Kidney epithelial cell (primary cell): ENCODE measurements at places on chromosomes 12 and 14.

DNA sequence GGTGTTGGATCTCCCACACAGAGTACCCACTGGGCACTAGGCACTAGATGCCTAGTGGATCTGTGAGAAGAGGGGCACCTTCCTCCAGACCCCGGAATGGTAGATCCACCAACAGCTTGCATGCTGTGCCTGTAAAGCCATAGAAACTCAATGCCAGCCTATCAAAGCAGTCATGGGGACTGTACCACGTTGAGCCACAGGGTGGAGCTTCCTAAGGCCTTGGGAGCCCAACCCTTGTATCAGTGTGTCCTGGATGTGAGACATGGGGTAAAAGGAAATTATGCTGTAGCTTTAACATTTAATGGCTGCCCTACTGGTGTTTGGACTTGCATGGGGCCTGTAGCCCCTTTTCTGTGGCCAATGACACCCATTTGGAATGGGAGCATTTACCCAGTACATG is 1024.9 kb downstream of the TMEM121 start:
- DNase-seq = no peak

DNA sequence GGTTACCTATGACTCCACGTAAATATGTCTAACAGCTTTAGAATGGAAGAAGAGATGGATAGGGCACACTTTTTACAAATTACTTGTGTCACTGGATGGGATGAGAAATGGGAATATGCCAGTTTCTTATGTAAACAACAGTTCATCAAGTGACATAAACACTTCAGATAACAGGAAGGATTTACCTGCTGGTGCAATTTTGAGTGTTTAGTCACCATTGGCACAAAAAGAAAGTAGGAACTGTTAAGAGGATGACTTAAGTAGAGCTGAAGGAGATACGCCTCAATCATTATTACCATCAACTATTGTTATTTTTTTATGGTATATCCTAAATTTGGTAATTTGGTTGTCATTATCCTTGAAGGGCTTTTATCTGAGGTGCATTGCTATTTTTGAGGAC is 83.2 kb downstream of the RMST start:
- DNase-seq = no peak

GRCh38 chr14:77084985-77085384 is 13.1 kb upstream of the CIPC start:
- no peak for DNase-seq

DNA sequence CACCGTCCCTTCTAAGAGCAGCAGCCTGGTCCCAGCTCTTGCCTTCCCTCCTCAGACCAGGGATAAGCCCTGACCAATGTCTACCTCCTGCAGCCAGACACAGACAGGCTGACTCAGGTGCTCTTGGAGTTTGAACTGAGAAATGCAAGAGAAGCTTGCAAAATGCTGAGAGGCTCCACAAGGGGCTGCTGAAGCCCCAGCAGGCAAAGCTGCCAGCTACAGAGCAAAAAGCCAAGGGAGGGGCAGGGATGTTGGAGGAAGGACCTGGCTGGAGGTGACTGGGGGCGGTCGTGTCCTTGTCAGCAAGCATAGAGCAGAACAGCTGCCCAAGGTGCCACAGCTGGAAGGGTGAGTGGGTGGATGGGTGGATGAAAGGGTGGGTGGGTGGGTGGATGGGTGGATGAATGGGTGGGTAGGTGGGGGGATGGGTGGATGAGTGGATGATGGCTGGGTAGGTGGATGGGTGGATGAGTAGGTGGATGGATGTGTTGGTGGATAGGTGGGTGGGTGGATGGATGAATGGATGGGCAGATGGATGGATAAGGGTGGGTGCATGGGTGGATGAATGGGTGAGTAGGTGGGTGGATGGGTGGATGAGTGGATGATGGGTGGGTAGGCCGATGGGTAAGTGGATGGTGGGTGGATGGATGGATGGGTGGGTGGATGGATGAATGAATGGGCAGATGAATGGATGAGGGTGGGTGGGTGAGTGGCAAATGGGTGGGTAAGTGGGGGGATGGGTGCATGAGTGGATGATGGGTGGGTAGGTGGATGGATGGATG is 4.0 kb upstream of the INF2 start:
- DNase-seq = no peak

DNA sequence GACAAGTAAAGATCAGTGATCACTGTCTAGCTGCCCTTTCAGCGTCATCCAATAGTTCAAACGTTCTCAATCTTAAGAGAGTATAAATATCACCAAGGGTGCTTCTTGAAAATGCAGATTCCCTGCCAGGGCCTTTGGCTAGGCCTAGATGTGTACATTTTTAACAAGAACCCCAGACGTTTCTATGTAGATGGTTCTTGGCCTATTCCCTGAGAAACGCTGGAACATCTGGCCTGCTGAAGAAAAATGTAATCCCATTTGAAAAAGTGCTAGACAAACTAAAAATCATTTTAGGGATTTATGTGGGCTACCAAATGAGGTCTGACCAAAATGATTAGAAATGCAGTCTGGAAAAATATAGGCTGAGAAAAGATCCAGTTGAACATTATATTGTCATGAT is 231.7 kb downstream of the ADAMTS20 start:
- DNase-seq = no peak

GRCh38 chr12:121260091-121260490 is 36.4 kb downstream of the CAMKK2 start:
- no peak for DNase-seq

DNA sequence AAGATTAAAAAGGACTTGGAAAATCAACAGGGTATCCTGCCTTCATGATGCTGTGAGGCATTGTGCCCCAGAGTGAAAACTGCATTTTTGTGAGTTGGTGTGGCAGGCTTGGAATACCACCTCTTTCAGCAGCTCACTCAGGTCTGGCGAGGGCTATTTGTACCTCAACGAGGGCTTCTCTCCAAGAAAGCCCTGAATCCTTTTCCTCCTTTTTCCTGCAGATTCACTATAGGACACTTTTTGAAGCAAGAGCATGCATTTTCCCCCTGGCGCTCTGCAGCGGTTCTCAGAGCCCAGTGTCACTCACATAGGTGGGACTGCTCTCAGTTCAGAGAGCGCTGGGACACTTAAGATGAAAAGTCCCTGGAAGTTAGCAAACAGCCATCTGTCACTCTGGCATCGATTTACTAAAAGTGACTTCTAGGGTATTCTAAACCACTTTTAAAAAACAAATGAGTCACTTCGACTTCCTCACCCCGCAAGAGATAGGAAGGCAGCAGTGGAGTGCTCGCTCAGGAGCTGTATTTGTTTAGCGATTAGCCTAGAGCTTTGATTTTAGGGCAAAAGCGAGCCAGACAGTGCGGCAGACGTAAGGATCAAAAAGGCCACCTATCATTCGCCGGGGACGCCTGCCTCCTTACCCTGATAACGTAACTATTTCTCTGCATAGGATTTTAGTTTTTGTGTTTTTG is 782 bp upstream of the LGR5 start:
- no peak for DNase-seq

GRCh38 chr14:73749706-73750530 is 35.7 kb upstream of the PNMA1 start:
- DNase-seq = no peak

DNA sequence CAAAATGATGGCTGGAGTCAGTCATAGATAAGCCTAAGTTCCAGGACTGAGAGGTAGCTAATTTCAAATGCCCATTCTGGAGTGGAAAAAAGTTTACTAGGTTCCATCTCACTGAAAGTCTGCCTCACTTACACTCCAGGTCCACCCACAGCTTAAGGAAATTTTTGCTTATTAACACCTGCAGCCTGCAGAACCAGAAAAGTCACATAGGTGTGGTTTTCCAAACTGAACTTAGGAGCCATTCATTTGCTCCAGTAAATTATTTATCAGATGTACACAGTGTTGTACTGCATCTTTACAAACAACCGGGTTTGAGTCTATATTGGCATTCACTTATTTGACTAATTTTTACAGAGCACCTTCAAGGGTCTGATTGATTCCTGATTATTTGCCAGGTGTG is 157.4 kb upstream of the ARID2 start:
- DNase-seq = no peak

DNA sequence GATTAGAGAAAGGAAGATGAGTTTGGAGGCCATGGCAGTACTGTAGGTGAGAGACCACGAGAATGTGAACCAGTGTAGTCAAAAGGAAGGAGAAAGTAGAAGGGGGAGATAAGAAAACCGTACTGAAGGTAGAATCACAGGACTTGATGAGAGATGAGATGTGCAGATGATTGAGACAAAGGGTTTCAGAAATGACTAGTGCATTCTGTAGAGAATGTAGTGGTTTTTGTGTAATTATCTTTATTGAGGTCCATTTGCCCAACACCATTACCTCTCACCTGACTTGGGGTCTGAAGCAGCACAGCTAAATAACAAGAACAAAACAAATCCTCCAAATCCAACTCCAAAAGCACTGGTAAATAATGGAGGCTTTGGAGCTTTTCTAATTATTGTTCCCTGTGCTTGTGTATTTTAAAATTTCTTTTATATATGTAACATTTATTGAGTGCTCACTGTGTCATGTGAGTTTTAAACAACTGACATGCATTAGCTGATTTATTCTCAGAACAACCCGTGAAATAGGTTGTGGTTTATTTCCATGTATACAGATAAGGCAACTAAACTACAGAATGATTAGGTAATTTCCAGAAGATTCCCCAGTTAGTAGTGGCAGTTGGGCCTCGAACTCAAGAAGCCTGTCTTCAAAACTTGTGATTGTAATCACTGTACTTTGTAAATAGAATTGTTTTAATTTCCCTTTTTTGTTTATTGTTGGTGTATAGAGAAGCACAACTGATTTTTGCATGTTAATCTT is 390.0 kb downstream of the AEBP2 start:
- DNase-seq = no peak

DNA sequence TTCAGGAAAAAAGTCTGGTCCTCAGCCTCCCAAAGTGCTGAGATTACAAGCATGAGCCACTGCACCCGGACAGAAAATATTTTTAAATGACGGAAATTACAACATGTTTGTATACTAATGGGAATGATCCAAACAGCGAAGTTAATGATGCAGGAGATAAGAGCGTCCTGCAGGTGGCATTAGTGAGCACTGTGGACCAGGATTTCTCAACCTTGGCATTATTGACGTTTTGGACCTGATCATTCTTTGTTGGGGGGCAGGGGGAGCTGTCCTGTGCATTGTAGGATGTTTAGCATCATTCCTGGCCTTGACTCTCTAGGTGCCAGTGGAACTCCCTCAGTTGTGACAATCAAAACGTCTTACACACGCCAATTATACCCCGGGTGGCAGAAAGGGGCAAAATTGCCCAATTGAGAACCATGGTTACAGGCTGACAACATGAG is 34.1 kb downstream of the SCFD1 start:
- DNase-seq = no peak

- no peak for DNase-seq
Observed at GRCh38 chr14:73427516-73428264, 30.7 kb downstream of the NUMB start.

DNA sequence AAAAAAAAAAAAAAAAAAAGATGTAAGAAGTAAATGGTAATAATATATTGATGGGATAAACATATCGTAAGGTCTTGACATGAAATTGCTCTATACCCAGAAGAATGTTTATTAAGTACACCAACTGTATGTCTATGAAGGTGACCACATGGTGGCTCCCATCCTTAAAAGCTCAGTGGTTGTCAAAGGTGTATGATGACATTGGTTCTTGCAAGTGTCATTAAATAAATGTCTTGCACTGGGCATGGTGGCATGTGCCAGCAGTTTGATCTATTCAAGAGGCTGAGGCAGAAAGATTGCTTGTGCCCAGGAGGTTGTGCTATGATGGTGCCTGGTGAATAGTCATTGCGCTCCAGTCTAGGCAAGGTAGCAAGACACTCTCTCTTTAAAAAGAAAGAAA is 10.4 kb downstream of the CCT2 start:
- no peak for DNase-seq

- no peak for DNase-seq
Observed at GRCh38 chr12:104182144-104182543, 33.4 kb upstream of the TXNRD1 start.

- peak; percentile 84 for DNase-seq
Observed at GRCh38 chr14:55107766-55108554, 21.1 kb upstream of the LGALS3 start.

GRCh38 chr14:51609251-51609954 is 42.3 kb upstream of the FRMD6 start:
- no peak for DNase-seq

- peak; percentile 47 for DNase-seq
Observed at GRCh38 chr12:49705479-49706134, 1.6 kb downstream of the FMNL3 start.

- no peak for DNase-seq
Observed at GRCh38 chr12:12722435-12723148, 5.4 kb downstream of the CDKN1B start.

GRCh38 chr12:5140190-5140589 is 96.5 kb downstream of the KCNA5 start:
- DNase-seq = no peak

DNA sequence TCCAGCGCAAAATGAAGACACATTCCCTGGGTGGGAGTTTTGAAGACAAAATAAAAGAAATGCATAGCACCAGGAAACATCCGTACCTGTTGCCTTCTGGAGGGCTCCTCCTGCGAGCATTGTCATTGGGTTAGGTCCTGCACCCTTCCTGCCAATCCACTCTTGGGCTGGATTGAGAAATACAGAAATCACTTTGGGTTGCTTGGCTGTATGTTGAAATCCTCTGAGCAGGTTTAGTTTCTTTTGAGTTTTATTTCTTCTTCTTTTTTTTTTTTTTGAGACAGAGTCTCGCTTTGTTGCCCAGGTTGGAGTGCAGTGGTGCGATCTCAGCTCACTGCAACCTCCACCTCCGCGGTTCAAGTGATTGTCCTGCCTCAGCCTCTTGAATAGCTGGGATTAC is 67.6 kb downstream of the ARF6 start:
- DNase-seq = no peak

GRCh38 chr14:95272057-95272456 is 47.7 kb downstream of the CLMN start:
- no peak for DNase-seq

DNA sequence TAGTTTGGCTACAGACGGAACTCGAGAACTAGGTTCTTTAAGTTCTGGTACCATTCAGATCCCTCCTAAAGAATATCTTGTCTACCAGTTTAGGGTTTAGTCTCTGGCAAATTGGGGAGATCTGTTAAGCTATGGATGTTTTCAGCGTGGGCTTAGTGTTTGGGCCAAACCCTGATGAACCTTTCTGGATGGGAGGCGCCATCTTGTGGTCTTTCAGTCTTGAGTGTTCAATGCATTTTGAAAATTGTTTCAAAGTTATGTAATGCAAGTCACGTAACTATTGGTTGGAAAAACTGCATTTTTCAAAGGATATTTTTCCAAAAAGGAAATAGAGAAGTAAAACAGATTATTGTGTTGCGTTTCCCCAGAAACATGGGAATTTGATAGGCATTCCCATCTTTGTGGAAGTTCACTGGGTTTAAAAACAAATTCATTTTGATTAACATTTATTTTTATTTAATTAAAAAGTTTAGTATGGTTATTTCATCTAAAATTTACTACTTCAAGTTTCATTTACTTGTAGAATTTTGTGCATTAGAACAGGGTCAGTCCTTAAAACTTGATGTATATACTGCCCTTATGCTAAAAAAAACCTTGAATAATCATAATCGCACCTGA is 169.0 kb downstream of the PRIMA1 start:
- DNase-seq = peak; percentile 14

- no peak for DNase-seq
Observed at GRCh38 chr14:92943855-92944570, 21.1 kb downstream of the CHGA start.
